ENCODE measurements at places on chromosomes 5 and 9.

DNA sequence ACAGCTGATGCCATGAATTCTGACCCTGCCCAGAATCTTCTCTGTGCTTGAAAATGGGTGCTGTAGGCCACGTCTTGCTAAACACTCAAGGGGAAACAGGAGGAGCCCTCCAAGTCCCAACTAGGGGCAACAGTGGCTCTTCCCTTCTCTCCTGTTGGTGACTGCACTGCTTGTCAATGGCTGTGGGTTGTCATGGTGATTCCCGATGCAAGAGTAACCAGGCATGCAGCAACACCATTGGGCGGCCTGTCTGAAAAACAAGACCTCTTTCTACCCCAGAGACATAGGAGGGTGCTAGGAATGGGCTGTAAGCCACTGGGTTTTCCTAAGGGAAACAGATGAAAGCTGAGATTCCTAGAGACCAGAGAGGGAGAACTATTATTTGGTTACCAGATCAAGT, 201.7 kb upstream of the PANK3 start:
- DNase-seq = no peak

- DNase-seq = no peak
Measured at GRCh38 chr9:77677397-77677796, 29.3 kb upstream of the GNA14 start.

- no peak for DNase-seq
Measured at GRCh38 chr9:111431684-111432083, 52.5 kb downstream of the ECPAS start.

DNA sequence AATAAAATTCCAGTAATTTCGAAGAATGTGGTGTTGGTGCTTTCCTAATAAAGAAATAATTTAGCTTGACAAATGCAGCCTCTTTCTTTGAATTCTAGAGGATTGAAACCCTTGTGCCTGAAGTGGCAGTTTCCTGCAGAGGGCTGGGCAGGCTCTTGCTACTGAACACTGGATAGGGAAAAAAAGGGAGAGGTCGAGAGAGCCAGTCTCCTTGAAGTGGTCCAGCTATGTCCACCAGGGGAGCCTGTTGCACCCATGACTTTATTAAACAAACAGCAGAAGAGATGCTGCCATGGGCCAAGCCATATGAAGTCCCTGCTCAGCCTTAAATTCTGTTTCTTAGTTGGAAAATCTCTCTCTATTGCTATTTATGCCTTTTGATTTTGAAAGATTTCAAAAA, 178.4 kb downstream of the SMARCA2 start:
- DNase-seq = no peak

DNA sequence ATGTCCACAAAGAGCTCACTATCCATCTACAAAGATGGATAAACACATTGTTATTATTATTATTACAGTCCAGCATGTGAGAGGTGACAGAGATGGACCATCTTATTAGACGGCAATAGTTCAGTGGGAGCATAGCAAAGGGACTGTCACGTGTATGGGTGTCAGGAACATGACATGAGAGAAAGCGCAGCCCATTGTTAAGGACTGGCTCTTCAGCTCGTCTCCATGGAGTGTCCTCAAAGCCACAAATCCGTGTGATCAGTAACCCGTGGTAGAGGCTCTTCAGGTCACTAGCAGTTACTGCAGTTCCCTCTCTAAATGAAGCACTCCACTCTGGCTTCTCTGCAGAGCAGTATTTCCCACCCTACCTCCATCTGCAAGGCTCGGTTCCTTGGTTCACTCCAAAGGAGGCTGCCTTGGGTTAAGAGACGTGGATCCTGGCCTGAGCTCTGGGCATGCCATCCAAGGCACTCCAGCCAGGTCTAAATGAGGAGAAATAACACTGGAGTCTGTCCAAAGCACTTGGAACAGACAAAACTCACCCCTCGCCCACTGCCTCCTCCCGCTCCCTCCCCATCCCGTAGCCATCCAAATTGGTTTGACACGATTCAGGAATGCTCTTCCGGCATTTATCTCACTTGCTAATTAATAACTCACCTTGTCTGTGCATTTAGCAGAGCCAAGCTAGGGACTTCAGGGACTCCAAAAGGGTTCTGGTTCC, 122.3 kb upstream of the WWC1 start:
- no peak for DNase-seq

DNA sequence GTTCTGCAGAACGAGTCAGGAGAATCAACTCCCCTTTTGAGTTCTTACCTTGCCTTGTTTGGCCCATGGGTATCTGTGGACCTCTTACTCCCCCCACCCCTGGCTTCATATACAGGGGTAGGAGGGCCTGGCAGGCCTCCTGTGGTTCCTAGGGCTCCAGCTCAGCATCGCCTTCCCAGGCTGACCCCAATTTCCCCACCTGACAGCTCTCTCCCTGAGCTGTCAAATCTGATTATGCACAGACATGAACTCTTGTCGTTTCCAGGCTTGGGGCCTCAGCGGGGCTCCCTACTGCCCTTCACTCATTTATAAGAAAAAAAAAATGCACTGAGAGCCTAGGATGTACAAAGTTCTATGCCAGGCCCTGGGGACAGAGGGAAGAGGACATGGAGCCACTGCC, 67.9 kb downstream of the PTPN3 start:
- no peak for DNase-seq

- DNase-seq = no peak
Measured at GRCh38 chr9:2477755-2478154, 143.8 kb upstream of the VLDLR start.

DNA sequence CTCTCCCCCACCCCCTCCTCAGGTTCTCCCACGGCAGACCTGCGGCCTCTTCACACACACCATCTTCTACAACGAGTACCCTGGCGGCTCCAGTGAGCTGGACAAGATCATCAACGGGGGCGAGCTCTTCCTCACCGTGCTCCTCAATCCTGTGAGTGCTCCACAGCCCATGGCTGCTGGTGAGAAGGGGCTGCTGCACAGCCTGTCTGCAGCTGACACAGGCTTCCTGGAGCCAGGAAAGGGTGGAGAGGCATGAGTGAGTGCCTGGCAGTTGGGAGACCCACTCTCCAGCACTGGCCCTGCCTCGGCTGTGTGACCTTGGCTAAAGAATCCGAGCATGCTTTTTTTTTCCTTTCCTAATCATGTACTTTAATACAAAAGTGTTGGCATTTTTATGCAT, 31.3 kb downstream of the NDST1 start:
- DNase-seq = no peak

DNA sequence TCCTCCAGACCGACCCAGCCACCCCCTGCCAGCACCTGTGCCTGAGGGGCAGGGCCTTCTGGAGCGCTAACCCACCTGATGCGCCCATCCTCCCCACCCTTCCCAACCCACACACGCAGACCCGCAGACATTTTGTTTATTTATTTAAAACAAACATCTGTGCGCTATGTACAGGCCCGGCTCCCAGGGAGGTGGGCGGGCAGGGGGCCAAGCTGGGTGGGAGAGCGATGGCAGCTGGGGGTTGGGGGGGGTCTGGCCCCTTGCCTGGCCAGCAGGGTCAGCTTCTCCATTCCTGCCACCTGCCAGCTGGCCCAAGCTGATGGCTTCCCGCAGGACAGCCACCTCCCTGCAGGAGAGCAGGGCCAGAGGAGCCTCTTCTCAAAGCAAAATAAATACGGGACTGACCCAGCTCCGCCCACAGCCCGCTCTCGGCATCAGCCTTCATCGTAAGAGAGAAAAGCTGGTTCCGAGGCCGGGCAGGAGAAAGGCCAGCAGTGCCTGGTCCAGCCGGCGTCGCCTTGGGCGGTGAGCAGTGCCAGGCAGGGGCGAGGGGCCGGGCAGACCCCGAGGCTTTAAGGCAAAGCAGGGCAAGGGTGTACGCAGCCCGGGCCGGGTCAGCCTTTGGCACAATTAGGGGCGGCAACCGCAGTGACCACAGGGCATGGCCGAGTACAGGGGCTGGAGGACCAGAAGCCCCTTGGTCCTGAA, 10.9 kb upstream of the CLIC3 start:
- no peak for DNase-seq

DNA sequence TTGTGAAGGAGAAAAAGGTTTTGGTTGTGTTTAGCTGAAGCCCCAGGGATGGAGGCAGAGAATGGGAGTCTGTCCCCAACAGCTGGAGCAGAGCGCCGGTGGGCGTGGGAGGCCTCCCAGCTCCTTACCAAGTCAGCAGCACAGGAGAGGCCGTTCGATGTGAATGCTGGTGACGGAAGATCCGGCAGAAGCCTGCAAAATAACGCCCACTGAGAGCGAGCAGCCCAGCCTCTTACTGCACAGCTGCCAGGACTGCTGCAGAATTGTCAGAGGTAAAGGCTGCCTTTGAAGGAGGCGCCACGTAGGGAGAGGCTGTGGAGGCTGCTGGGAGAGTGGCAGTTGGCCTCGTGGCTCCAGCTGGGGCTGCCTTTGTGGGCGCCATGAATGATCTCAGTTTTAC, 26.2 kb downstream of the ANGPTL2 start:
- DNase-seq = no peak

GRCh38 chr5:59842999-59843398, 50.5 kb downstream of the PDE4D start:
- no peak for DNase-seq

DNA sequence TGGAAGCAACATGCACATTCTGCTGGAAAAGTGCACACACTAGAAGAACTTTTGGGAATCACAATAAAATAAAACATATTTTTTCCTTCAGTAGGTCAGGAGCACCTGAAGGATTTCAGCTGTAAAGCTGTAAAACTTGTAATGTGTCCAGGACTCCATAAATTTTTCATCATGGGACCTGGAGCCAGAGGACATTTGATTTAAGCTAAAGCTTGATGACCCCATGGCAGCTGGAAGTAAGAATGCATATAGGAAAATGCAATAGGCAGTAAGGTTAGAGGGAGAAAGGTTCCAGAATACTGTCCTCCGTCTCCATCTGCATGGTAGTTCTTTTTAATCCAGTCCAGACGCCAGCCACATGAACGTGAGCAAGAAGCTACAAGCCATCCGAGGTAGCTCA, 166.0 kb downstream of the ADAMTSL1 start:
- no peak for DNase-seq

GRCh38 chr9:69569738-69570451, 102.3 kb downstream of the APBA1 start:
- no peak for DNase-seq

GRCh38 chr5:180208435-180209081, 453 bp downstream of the RASGEF1C start:
- DNase-seq = no peak

DNA sequence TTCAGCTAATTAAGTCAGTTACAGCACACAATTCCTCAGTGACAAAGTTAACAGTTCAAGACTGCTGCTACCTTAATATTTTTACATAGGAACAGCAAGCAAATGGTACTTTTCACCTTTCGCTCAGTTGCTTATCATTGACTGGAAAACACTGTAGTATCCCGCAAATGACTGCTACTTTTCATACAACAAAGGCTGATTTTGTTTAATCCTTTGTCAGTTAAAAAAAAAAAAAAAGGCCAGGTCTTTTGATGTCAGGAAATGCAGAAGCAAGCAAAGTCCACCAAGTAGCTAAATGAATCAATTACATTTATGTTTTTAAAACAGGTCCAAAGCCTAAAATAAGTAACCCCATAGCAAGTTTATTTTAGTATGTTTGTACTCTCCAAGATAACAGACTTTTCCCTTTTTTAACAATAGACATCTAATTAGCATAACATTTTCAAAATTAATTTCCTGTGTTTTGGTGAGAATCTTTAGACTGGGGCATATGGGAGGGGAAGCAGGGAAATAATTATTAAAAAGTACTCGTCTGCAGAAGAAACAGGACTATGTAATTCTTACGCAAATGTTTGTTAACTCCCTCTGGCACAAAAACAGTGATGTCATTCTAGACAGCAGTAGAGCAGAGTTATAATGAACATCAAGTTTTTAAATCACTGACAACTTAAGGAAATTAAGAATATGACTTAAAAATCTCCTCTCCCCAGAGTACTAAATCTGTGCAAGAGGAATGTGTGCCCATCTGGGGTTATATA, 9.6 kb downstream of the PFDN1 start:
- no peak for DNase-seq

DNA sequence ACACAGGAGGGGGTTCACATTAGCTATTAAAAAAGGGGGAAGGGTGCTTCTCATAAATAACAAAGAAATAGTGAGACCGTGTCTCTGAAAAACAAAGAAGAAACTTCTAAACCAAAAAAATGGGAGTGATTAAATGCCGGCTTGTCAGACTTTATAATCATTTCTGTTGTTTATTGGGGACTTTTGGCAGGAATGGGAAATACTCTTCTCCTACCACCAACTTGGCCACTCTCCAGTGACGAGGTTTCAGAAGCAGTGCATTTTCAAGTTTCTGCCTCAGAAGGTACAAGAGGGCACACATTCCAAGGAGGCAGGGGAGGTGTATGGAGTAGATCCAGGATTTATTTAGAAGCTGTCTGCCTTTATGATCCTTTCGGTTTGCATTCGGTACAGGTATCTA, 46.2 kb downstream of the LIX1 start:
- DNase-seq = no peak

DNA sequence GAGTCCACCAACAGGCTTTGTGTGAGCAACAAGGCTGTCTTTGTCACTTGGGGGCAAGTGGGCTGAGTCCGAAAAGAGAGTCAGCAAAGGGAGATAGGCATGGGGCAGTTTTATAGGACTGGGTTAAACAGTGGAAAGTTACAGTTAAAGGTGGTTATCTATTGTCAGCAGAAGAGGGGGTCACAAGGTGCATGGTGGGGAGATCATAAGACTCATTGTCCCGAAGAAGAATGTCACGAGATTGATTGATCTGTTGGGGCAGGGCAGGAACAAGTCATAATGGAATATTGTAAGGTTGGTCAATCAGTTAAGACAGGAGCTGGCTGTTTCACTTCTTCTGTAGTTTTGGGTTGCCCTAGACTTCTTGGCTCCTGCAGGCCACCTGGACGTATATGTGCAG, 7.6 kb upstream of the HMGCS1 start:
- no peak for DNase-seq

GRCh38 chr5:67941614-67942401, 273.7 kb upstream of the PIK3R1 start:
- DNase-seq = no peak

DNA sequence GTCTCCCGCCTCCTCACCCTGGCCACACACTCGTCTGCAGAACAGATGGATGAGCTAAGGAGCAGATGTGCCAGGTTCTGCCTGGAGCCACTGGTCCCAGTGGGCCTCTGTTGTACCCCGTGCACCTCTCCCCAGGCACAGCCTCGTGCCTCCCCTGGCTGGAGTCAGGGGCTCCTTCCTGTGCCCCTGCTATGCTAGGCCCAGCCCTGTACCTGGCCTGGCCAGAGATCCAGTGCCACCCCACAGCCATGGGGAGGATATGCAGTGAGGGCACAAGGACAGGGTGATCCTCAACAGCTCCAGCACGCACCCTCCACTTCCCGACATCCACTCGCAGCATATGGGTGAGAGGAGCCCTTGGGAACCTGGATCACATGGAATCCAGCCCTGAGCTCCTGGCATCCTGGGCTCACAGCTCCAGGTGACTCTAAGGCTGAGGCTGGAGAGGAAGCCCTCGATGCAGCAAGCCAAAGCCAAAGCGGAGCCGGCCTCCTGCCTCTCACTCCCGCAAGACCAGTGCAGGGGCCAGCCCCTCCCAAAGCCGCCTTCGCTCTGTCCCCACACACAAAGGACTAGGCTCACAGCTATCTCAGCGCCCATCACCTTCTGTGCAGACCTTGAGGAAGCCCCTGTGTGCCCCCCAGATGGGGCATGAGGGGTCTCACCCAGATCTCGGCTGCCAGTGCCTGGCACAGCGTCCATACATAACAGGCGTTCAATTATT, 23.7 kb upstream of the ADAMTS2 start:
- DNase-seq = no peak

All from activated CD8-positive, alpha-beta memory T cell treated with anti-CD3 and anti-CD28 coated beads for 4 hours (primary cell).